ENCODE measurements at places on chromosomes 4 and X. TPM values are rescaled to one million over a fixed set of nuclear protein-coding genes. Genes with fewer than 3 reads are reported as not detected.

Gene ENOPH1
- 15.0 TPM for total RNA-seq

GRCh38 chr4:42787079-42787463 lies 105.4 kb upstream of the GRXCR1 start:
- DNase-seq, result no peak

- no peak for DNase-seq
Measured at GRCh38 chr4:131137196-131137595, 2011.9 kb upstream of the PCDH10 start.

DNA sequence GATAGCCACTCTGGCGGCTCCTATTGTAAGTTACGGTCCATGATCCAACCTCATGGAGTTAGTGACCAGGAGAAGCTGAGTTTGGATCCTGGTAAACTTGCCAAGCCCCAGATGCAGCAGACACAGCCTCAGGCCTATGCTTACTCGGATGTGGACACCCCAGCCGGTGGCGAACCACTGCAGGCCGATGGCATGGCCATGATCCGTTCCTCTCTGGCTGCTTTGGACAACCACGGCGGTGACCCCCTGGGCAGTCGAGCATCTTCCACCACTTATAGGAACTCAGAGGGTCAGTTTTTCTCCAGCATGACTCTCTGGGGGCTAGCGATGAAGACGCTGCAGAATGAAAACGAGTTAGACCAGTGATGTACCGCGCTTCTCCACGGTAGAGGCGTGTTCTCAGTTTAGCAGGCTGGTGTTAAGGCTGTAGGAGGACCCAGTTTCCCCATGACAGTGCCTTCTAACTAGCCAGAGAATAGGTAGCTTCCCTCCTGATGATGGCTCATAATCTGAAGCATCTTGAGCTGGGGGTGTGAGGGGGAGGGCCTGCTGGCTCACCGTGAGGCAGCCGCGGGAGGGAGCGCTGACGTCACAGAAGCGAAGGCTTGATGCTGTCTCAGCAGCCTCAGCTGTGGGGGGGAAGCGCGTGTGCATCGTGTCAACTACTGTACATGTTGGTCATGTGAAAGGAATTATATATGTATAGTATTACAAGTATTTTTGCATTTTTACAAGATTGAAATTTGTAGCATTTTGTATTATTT lies 31.1 kb downstream of the ZBTB49 start:
- no peak for DNase-seq

- no peak for DNase-seq
Measured at GRCh38 chr4:135672202-135672601, 1470.6 kb upstream of the PABPC4L start.
